ENCODE measurements at places on chromosomes 16 and 17.

DNA sequence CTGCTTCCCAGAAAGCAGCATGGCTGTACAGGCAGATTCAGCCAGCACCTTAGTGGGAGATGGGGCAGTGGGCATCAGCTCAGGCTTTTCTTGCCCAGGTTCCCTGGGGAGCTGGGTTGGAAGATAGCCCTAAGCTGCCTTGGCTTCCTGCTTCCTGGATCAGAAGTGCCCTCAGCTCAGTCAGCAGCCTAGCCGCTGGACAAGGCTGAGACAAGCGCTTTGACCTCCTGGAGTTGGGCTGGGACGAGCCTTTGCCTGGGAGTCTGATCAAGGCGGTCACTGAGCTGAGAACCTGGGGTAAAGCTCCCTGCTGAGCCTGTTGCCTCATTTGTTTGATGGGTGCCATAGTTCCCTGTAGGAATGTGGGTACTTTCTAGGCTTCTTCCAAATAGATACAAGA, 190.0 kb downstream of the RAB11FIP4 start:
- DNase-seq: no peak

DNA sequence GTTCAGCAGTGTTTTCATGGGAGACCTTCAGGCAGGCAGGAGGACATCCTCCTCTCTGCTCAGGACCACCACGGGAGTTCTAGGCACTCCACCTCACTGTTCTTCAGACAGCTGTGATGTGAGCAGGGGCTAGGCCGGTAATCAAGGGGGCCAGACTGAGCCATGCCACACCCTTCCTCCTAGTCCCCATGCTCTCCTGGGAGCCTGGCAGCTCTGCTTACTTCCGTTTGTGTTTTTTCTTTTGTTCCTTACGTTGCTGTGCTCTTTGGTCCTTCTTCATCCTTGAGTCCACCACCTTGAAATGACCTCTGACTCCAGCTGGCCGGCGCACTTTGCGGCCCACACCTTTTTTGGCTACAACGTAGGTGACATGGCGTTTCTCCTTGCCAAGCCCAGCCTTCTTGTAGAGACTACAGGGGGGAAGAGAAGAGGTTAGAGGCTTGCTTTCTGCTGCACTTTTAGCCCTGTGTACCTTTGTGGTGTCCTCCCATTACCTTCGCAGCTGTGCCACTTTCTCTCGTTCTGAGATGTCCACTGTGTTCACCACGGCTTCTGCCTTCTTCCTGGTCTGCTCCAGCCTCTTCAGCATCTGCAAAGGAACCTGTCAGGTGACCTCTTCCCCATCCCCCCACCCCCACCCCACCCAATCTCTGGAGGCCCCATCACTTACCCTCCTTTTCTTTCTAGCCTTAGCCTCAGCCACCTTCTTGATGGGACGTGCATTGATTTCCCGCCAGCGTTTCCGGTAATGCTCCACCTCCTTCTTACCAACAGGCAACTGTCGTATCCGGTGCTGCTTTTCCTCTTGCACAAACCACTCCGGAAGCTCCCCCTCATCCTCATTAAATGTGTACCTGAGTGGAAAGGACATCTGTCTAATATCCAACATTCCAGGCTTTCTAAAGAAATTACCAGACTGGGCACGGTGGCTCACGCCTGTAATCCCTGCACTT, 7.4 kb upstream of the PSMC5 start:
- DNase-seq: no peak

DNA sequence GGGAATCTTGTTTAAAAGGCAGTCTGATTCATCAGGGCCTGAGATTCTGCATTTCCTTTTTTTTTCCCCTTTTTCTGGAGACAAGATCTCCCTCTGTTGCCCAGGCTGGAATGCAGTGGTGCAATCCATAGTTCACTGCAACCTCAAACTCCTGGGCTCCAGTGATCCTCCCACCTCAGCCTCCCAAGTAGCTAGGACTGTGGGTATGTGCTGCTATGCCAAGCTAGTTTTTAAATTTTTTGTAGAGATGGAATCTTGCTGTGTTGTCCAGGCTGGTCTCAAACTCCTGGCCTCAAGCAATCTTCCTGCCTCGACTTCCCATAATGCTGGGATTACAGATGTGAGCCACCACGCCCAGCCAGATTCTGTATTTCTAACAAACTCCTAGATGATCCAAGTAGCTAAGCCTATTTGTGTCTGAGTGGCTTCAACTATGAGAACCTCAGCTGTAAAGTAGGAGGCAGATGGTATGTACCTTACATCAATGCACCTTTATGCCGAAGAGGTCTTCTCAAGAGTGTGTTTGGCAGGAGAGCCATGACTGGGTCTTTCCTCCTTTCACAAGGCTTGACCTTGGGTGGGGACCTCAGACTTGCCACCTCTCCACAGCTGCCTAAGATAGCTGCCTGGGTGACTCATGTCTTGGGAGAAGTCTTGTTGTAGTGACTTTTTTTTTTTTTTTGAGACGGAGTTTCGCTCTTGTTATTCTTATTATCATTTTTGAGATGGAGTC, 10.9 kb downstream of the LDAF1 start:
- no peak for DNase-seq

- DNase-seq: no peak
Measured at GRCh38 chr17:68428498-68429172, 28.7 kb downstream of the WIPI1 start.

DNA sequence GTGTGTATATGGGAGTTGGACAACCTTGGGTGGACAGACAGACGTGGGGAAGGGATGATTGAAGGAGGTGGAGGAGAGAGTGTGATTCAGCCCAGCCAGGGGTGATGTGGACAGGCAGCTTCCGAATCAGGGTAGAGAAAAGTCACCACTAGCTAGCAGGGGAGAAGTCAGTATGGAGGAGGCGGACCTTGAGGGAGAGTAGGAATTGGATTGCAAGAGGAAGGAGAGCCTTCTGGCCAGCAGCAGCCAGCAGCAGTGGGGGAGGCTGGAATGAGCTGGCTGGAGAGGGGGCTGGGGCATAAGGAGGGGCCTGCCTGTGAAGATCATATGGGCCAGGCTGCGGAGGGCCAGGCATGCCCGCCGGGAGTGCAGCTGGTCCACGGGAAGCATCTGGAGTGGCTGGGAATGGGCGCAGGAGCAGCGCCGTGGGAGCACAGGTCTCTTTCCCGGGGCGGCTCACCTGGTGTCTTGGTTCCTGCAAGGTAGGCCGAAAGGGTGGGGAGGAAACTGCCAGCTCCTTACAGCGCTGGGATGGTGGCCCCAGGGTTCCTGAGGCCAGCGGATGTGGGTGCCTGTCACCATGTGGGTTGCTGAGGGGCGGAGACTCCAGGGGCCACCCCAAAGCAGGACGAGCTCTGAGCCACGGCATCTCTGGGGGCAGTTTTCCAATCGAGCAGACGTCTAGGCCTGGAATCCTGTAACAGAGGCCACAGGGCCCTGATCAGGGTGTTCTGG, 235.3 kb downstream of the SEC14L1 start:
- DNase-seq: no peak

DNA sequence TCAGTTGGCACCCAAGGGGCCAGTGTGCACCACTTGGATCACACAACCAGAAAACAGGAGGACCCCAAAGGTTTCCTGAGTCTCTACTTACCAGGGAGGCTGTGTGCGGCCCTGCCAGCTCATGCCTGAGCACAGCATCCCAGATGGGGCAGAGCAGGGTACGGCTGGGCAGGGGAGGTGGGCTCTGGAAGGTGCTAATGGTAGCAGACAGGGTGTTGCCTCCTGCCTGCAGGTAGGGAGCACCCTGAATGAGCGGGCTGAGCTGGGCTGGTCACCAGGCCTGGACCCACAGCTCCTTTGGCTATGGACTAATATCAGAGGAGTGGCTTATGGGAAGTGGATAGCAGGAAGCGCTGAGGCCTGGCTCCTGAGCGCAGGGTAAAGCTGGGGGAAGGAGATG, 14.6 kb downstream of the RECQL5 start:
- no peak for DNase-seq

DNA sequence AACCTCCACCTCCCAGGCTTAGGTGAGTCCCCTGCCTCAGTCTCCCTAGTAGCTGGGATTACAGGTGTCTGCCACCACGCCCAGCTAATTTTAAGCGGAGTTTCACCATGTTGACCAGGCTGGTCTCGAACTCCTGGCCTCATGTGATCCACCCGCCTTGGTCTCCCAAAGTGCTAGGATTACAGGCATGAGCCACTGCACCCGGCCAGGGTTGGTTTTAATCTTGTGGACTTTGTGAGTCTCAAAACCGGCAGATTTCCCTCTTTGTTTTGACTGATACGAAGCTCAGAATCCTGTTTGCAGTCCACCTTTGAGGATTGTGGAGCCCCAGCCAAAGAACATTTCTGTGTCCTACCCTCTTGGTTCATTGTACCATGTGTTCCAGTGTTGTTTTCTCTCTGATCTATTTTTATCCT, 16.4 kb upstream of the CPSF4L start:
- DNase-seq: no peak

DNA sequence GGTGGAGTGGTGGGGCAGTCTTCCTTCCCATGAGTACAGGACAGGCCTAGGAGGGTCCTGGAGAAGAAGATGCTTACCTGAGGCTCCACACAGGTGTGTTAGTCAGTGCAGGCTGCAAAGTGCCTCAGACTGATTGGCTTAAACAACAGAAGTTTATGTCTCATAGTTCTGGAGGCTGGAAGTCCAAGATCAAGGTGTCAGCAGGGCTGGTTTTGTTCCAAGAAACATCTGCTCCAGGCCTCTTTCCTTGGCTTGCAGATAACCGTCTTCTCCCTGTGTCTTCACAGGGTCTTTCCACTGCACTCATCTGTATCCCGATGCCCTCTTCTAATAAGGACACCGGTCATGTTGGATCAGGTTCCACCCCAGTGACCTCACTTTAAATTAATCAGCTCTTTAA, 153.0 kb downstream of the NTN1 start:
- no peak for DNase-seq

DNA sequence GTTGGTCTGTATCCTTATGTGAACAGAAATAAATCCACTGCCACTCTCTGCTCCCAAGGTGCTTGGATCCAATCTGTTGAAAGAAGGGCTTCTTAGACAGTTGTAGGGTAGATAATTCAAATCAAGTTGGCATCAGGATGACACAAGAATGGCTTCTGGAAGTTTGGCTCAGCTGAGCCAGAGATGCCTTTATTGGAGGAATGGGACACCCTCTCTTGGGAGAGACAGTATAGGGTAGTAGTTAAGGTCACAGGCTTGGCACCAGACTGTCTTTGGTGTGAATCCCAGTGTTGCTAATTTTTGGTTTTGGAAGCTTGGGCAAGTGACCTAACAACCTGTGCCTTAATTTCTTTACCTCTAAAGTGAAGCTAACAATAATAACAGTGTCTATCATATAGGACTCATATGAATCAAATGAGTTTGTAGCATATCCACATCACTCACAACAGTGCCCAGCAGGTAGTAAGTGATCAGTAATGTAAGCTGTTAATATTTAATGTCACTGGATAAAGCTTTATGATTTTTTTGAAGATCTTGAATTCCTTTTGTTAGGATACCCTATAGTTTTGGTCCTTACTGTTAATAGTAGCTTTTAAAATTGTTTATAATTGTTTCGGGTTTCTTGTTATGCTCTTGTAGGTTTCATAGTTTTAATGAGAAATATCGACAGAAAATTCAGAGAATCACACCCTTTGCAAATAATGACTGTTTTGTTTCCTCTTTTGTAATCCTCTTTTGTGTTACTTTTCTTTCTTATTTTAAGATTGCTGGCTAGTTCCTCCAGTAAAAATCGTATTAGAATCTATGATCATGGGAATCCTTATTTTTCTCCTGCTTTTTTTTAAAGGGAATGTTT, 19.1 kb downstream of the ZNRF1 start:
- DNase-seq: no peak

GRCh38 chr16:84876873-84877606, 57.3 kb downstream of the CRISPLD2 start:
- no peak for DNase-seq

- DNase-seq: no peak
Measured at GRCh38 chr16:19169082-19169639, 1.1 kb downstream of the SYT17 start.

DNA sequence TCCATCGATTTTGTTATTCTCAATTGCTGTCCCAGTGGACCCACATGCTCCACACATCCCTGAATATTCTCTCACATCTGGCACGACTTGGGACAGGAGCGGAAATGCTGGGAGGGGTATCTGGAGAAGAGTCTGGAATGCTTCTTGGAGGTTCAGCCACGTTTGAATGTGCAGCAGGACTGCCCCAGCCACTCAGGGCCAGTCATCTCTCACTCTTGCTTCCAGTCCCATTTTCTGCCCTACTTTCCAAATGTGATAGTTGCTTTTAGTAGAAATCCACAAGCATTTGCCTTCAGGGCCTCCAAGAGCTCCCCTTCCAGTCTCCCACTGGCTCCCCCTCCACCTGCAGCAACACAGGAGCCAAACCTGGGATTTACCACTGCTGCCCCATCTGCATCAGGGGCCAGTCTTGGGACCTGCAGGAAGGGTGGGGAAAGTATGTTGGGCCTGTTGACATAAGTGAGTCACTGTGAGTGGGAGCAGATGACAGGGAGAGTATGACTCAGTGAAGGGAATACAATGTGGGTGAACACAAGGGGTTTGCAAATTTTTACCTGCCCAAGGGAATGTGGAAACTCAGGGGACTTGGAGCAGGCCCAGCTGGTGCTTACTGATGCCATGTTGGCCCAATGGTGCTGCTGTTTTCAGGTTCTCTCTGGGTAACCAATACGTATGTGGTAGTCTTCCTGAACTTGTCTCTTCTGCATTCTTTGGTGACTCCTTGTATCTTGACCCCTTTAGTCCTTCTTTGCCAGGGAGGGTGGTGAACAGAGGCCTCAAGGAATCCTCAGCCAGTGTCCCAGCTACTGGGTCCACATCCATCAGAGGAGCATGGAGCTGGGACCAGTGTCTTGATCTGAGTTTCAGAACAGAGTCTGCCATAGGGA, 78.8 kb upstream of the CRHR1 start:
- DNase-seq: no peak

- no peak for DNase-seq
Measured at GRCh38 chr17:50189550-50190292, 11.7 kb downstream of the COL1A1 start.

- no peak for DNase-seq
Measured at GRCh38 chr17:69406941-69407340, 7.6 kb upstream of the MAP2K6 start.

DNA sequence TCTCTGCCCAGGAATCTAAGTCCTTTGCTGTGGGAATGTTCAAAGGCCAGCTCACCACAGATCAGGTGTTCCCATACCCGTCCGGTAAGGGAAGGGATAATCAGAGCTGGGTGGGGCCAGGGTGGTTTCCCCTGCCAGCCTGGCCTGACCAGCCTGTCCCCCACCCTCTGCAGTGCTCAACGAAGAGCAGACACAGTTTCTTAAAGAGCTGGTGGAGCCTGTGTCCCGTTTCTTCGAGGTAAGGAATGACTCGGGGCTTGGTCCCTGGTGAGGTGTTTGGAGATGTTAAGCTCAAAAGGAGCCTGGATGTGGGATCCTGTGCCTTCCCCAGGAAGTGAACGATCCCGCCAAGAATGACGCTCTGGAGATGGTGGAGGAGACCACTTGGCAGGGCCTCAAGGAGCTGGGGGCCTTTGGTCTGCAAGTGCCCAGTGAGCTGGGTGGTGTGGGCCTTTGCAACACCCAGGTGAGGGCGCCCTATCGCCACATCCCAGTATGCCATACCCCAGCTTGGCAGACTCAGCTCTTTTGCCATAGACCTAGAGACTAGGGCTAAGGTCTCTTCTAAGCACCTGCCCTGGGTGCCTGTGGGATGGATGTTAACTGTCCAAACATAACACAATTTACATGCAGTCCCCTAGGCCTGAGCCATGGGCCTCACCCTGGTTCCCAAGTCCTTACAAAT, 997 bp downstream of the ACADVL start:
- DNase-seq: peak; percentile 70
